ENCODE measurements at places on chromosomes 2 and 18.

DNA sequence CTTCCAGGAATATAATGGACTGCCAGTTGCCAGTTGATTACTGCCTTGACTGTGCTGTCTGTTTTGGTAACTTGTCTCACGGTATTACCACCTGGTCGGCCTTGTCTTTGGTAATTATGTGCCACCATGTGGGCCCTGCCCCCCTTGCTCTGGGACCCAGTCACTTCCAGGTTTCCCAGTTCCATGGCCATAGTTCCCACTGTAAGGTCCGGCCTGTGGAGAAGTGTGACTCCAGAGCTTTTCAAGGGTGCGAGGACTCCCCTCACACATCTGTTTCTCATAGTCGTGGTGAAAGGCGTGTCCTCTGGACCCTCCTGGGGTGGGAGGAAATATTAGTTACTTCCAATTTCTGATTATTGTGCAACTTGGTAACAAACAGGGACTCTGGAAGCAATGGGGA is 150.5 kb downstream of the SEPTIN10 start:
- DNase-seq: no peak

DNA sequence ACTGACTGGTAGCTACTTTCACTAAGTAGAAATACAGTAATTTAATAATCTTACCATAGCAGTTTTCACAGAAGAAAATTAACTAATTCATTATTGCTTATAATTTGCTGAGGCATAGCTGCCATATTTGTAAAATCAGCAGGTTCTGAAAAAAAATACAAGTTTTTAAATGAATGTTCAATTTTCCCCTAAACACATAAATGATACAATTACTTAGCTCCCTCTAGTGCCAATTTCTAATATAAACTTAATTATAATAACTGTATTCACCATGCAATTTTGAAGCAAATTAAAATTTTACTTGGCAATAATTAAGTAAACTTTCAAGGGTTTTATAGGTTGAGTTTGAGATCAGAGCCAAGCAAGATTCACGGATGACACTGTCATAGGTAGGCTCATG is 1321.6 kb upstream of the ACVR2A start:
- no peak for DNase-seq

- DNase-seq: no peak
Measured at GRCh38 chr18:10949655-10950054, 199.7 kb downstream of the PIEZO2 start.

GRCh38 chr18:54850598-54850997 is 22.3 kb downstream of the RAB27B start:
- no peak for DNase-seq

DNA sequence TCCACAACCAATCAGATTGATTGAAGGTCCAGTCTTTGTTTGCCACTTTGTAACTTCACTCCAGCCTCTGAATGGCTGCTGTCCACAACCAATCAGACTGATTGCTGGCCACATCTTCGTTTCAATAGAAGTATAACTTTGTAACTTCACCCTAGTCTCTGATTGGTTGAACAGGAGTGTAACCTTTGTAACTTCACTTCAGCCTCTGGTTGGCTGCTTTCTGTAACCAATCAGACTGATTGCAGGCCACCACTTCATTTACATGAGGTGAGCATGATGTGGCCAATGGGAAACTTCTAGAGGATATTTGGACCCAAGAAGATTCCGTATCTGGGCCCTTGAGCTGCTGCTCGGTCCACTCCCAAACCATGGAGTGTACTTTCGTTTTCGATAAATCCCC is 16.9 kb upstream of the ALPP start:
- no peak for DNase-seq

DNA sequence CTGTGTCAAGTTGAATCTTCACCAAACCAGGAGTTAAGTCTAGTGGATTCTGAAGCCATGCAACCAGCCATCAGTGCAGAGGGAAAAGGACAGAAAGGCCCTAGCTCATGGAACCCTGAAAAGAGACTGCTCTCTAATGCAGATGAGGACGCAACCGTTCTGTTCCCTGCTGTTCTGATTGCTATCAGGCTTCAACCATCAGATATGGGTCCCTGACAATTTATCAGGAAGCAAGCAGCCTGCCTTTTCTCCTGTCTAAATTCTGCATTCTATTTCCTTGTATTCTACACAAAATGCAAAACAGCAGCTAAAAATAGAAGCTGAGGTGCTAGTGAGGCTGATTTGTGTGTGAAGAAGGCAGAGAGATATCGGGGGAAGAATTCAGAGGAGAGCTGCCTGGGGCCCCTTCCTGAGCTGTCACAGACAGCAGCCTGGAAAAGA is 68.4 kb upstream of the RTN4 start:
- DNase-seq: no peak

DNA sequence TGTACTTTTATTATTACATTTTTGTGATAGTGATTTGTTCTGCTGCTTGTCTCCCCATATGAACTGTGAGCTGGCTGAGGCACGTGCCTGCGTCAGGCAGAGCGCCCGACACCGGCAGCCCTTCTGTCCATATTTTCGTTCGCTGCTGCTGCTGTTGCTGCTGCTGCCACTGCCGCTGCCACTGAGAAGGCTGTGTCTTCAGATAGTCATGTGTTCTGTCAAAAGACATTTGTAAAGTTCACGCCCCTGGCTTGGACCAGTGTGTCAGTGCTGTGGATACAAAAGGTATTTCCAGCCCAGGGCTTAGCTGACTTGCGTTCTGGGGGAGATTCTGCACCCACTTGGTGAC is 47.0 kb downstream of the TWIST2 start:
- DNase-seq: no peak

Measured in activated CD4-positive, alpha-beta memory T cell treated with anti-CD3 and anti-CD28 coated beads for 36 hours (primary cell).